Dermis microvascular lymphatic vessel endothelial cell (primary cell): ENCODE measurements at places on chromosomes 16 and 17. TPM values are rescaled to one million over a fixed set of nuclear protein-coding genes. Genes with fewer than 3 reads are reported as not detected.

Gene SRRM2
- total RNA-seq = 23.0 and 48.4 TPM in 2 replicates

GRCh38 chr16:12548270-12548983, 255.3 kb downstream of the CPPED1 start:
- no peak for DNase-seq

Gene MEOX1
- total RNA-seq = 0.51 and 1.0 TPM in 2 replicates

DNA sequence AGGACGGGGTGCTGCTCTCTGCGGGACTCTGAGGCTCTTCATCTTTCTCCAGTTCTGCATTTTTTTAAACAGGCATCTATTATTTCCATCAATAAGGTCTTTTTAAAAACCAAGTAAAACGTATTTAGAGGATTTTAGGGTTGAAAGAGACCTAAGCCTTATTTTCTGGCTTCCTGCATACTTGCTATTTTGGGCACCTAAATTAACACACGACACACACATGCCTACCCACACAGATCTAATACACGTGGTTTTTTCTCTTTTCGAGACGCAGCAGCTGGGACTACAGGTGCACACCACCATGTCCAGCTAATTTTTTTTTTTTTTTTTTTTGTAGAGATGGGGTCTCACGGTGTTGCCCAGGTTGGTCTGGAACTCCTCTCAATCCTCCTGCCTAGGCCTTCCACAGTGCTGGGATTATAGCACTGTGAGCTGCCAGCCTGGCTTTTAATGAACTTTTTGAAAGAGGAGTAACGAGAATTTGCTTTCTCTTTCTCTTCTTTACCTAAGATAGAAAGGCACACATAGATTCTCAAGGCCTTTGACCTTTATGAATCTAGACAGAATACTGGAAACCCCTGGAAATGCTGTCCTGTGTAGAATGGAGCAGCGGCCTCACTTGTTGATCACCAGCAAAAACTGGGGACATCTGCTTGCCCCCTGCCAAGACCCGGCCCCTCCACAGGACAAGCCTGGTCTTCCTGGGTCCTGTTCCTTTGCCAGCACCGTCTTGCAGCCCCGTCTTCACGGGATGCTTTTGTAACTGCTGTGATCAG, 13.8 kb downstream of the DNAAF8 start:
- DNase-seq = no peak

GRCh38 chr16:56611281-56611833, 3.0 kb downstream of the MT2A start:
- peak; percentile 51 for DNase-seq

DNA sequence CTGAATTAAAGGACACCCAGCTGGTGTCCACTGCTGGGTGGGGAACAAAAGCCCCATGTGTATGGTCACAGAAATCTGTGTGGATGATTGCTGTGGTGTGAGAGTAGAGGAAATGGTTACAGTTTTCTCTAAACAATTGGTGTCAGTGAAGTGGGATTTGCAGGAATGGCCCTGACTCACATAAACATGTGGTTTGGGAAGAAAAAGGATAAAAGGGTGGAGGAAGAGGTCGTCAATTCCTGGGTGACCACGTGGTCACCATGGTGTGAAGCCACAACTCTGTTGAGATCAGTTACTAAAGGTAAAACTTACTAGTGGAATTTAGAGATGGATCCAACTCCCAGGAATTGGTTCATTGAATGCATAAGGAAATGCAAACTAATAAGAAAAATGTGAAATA, 3.6 kb upstream of the TUBG2 start:
- no peak for DNase-seq

DNA sequence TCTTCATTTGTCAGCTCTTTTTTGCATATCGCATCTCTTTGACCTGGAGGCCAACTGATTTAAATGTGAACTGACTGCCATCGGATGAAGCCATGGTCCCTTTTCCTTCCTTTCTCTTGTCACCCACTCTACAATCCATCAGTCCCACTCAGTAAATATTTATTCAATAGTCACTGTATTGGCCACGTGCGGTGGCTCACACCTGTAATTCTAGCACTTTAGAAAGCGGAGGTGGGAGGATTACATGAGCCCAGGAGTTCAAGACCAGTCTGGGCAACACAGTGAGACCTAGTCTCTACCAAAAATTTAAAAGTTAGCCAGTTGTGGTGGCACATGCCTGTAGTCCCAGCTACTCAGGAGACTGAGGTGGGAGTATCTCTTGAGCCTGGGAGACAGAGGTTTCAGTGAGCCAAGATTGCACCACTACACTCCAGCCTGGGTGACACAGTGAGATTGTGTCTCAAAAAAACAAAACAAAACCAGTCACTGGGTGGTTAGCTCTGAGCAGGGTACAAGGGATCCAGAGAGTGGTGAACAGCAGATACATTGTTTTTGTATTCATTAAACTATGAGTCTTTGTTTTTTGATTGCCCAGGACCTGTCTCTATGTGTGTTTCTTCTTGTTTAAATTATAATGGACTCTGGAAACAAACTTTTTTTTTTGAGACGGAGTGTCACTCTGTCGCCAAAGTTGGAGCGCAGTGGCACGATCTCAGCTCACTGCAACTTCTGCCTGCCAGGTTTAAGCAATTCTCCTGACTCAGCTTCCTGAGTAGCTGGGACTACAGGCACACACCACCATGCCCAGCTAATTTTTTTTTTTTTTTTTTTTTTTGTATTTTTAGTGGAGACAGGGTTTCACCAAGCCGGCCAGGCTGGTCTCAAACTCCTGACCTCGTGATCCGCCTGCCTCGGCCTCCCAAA, 6.9 kb downstream of the PHAF1 start:
- DNase-seq = peak; percentile 20

GRCh38 chr16:50313596-50314478, 47.5 kb downstream of the ADCY7 start:
- peak; percentile 33 for DNase-seq

GRCh38 chr16:65272699-65273414, 151.0 kb upstream of the CDH11 start:
- DNase-seq = no peak

GRCh38 chr16:85353839-85354685, 241.8 kb upstream of the CIBAR2 start:
- no peak for DNase-seq

GRCh38 chr17:82245134-82246039, 16.5 kb downstream of the SLC16A3 start:
- DNase-seq = no peak

GRCh38 chr17:69058165-69058564, 2.6 kb downstream of the ABCA9 start:
- no peak for DNase-seq

Gene TBKBP1
- 6.8 and 8.5 TPM in 2 replicates for total RNA-seq

GRCh38 chr17:39756380-39757079, 18.8 kb downstream of the GRB7 start:
- DNase-seq = no peak

GRCh38 chr17:65925606-65926307, 266.2 kb downstream of the CEP112 start:
- DNase-seq = no peak

Gene ABCA10
- 0.13 and 0.76 TPM in 2 replicates for total RNA-seq

GRCh38 chr17:17200311-17200710, 5.8 kb downstream of the PLD6 start:
- DNase-seq = no peak

Gene GSG1L
- 0.63 TPM in 1 of 2 replicates, not detected in the other for total RNA-seq

Gene SEZ6
- not detected in 2 replicates for total RNA-seq

DNA sequence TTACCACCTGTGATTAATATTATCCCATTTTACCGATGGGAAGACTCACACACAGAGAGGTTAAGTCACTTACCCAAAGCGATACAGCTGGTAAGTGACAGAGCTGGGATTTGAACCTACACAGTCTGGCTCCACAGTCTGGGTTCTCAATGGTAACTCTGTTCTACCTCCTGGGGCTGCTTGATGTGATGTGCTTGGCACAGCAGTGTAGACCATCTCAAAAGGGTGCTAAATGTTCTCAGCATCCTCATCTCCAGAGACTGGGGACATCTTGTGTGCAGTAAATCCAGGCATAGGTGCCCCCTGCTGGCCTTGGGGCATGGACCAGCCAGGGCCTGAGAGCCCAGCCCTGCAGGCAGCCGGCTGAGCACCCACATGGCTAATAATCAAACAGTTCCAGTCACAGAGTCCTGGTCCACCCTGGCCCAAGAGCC, 15.4 kb upstream of the KATNB1 start:
- DNase-seq = peak; percentile 69

Gene MPRIP
- 79.0 and 86.3 TPM in 2 replicates for total RNA-seq

DNA sequence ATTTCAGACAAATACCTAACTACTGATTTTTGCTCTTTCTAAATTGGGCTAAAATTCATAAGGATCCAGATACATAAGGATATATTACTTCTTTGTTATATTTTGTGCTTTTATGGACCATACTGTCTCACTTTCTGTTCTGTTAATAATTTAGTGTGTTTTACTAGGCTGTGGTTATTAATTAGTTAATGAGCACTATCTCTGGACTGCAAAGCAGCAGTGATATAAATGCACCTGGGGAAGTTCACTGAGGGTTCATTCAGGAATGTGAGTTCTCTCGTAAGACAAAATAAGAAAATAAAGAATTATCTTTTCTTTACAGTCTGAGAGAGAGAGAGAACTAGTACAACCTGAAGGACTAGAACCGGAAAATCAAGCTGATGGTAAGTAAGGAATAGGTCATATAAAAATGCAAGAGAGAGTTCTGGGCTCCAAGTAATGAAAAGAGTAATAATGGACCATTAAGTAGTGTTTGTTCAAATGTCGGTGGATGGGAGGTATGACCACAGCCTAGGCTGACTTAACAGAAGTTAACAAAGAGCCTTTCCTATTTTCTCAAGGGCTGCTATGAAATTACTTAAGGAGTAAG, 55.6 kb downstream of the IKZF3 start:
- no peak for DNase-seq

DNA sequence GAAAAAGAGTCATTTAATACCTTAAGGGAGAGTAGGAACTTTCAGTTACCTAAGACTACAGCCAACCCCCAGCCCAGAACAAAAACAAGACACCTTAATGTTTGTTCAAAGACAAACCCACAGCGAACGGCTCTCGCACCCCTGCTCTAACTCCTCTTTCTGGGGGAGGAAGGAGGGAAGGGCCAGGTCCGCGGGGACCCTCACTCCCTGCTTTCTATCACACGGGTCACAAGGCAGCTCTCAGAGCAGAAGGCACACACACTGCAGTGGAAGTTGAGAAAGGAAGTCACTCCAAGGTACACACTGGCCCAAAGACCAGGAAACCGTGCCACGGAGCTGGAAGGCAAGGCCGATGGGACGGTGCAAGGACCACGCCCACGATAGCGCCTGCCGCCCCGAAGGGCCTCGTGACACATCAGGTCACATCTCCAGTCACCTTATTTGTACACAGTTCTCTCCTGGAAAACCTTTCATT, 10.0 kb downstream of the LITAFD start:
- no peak for DNase-seq

Gene CBX8
- 1.4 and 1.9 TPM in 2 replicates for total RNA-seq

GRCh38 chr16:48629531-48629930, 19.6 kb upstream of the N4BP1 start:
- no peak for DNase-seq

Gene UNKL
- total RNA-seq = 5.3 and 9.1 TPM in 2 replicates

DNA sequence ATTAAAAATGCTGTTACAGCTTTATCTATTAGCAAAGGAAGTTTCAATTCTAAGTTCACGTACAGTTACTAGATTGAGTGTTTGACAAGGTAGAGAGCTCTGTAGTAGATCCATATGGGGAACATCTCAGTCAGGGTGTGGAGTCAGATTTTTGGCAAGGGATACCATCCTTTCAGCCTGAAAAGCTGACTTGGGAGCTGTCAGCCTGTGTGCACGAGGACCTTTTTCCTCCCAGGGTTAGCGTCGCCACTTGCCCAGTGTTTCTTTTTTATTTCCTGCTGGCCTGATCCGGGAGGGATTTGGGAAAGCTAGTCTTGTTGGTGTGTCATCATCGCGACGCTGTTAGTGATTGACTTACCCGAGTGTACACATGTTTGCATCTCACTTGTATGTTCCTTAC, 29.5 kb downstream of the WWOX start:
- no peak for DNase-seq

Gene ANKRD40CL
- total RNA-seq = not detected in 2 replicates

DNA sequence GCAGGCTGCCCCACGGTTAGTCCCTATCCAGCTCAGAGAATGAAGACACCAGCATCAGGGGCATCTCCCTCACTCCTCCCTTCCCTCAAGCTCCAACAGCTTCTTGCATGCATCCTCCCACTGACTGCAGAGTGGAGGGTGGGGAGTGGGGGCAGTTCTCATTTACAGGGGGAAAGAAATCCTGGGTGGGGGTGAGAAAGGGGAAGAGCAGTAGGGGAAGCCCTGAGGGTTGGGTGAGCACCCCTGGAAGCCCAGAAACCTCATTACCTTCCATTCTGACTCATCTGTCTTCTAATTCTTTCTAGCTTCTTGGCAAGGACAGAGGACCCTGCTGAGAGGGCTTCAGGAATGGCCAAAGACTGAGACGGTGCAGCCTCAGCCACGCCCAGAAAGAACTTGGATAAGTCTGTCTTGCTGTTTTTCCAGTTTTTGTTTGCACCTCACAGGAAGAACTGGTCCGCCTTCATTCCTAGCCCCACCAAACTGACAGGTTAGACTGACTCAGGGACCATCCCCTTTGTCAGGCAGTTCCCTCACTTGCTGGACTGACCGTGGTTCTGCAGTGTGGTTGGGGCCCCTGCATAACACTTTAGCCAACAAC, 52.5 kb upstream of the WSB1 start:
- no peak for DNase-seq

Gene TBC1D16
- total RNA-seq = 29.1 and 64.5 TPM in 2 replicates

Gene GJD3
- total RNA-seq = 1.8 and 3.7 TPM in 2 replicates

Gene KRT27
- not detected in 2 replicates for total RNA-seq

- no peak for DNase-seq
Observed at GRCh38 chr16:11101695-11102522, 154.1 kb downstream of the SOCS1 start.

DNA sequence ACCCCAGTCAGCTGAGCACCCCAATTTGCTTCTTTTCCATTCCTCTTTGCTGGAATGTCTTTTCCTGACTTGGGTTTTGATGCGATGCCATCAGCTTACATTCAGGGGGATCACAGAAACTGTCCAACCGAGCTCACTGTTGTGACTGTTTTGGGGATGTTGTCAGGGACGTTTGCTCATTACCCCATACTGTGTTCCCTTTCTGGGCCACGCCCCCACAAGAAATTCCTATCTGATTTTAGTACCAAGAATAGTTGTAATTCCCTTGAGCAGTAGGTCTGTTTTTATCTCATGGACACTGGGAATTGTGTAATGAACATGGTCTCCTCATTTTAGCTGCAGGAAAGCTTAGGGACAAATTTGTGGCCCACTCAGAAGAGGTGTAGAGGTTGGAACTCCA, 2.6 kb upstream of the NTN1 start:
- no peak for DNase-seq

DNA sequence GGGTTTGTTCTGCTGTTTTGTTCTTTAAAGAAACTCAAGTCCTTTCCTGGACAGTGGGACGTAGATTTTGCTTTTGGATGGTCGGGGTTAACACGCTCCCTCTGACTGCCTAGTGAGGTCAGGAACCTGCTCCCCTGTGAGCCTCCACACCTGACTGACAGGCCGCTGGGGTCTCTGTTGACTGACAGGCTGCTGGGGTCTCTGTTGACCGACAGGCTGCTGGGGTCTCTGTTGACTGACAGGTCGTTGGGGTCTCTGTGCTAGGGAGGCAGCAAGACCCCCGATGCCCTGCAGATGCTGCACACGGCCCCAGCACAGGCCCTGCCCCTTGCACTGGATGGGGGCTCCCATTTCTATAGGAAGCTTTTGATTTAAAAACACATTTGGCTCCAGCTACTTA, 33.5 kb downstream of the LMF1 start:
- no peak for DNase-seq
